ENCODE measurements at places on chromosomes 6 and 20. TPM values are rescaled to one million over a fixed set of nuclear protein-coding genes. Genes with fewer than 3 reads are reported as not detected.

- DNase-seq: no peak
Measured at GRCh38 chr20:3803854-3804253, 7.7 kb downstream of the CDC25B start.

DNA sequence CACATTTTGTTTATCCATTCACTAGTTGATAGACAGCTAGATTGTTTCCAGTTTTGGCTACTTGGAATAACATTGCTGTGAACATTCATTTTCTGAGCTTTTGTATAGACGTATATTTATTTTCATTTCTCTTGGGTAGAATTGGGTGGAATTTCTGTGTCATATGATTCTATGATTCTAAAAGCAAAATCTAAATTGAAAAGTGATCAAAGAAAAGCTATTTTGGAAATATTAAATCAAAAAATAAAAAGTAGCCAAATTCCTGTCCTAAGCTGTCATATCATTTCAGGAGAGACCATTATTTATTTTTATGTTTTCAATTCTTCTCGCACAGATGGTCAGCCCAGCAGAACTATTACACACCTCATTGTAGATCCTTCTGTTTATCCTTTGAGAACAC is 229.2 kb downstream of the COL12A1 start:
- no peak for DNase-seq

DNA sequence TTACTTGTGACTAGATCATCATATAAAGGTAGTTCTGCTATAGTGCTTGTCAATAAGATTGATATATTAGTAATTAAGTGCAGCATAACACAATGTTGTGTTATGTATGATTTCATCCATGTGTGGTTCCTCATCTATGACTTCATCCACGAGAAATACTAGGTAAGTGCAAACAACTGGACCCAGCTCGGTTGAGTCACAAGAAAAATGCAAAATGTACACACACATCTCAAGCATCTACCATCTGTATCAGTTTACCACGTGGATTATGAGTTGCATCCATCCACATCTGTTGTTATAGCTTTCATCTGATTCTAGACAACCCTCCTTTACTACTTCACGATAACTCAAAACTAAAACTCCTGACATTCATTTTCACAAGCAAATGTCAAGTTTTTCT is 517.0 kb upstream of the CITED2 start:
- no peak for DNase-seq

DNA sequence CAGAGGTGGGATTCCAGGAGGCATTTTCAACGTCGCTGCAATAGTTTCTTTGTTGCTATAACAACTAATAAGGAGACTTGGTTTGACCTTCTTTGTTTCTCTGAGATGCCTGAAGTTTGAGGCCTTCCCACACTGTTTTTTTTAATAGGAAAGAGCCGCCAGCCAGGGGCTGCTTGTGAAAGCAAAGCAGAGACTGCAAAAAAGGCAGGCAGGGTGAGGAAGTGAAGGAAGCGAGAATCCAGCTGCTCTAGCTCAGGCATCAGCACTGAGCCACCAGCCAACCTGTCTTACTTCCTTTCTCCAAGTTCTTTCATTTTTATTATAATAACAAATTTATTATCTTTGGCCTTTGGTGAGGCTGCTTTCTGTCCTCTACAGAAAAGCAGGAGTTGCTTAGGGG is 179.1 kb downstream of the DOK5 start:
- DNase-seq: no peak

DNA sequence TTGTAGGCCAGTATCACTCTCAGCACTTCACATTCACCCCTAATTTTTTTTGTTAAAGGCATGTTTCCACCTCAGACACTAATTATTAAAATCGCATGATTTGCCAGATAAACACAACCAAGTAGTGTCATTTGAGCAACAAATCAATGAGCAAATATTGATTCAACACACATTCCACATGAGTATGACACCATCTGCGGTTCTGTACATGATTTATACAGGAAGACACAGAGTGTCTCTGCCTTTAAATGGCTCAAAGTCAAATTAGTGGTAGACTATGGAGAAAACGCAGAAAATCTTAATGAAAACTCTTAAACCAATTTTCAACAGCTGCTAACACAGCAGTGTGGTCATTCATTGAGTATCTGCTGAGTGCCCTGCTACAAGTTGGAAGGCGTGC is 300.2 kb downstream of the SOX4 start:
- DNase-seq: no peak

DNA sequence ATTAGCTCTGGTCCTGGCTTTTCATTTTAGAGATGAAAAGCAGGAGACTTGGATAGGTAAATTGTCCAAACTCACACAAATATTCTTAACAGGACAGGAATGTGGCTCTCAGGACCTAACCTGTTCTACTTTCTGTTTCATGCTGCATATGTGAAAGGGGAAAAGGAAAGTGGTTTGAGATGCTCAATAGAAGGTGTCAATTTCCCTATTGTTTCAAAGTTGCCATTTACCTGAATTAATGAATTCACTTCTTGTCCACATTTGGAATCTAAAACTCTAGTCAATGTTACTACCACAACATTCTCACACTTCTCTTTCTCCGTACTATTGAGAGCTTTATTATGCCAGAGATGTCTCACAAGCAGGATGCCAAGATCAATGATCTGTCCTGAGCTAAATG is 4.8 kb upstream of the EFHC1 start:
- DNase-seq: no peak

DNA sequence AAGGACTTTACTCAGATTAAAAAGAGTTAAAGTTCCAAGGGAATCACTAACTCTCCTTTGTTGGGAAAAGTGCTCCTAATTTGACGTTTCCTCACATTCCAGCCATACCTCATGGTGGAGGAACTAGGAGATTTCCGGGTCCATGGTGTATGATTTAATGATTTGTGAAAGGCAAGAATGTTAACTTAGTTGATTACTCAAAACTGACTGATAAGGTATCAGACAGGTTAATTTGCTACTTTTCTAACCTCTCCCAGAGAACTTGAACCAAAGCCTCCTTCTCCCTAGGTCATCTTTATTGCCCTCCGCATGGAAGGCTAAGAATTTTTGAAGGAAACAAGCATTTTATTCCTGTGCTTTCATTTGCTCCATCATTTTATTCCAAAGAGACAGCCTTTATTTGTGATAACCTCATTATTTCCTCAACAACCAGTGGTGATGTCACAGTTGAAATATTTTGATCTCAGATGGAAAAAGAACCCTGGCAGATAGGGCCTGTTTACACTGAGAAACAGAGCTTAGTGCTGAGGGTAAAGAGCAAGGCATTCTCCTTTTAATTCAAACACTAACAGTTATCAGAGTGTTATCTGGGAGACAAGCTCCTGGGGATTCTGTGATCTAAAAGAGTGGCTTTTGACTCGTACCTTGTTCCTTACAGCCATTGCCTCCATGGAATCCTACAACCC is 57.4 kb upstream of the BMP2 start:
- no peak for DNase-seq

- DNase-seq: no peak
Measured at GRCh38 chr6:89942601-89943000, 48.3 kb downstream of the GJA10 start.

DNA sequence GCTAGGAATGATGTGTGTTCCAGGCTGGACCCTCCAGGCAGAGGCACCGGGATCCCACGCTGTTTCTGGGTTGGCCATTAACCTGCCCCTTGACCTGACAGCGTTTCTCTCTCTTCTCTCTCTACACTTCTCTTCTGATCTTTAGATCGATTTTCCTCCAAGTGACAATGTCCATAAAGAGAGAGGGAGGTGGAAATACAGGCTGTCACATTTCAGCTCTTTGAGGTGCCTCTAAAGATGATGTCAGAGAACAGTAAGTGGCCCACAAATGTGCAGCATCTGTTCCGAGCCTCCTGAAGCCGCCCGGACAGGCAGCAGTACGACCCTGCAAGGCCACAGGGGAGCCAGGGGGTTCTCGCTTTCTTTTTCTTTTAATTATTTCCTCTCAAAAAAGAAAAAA is 2.5 kb upstream of the SLCO4A1 start:
- DNase-seq: no peak

- DNase-seq: no peak
Measured at GRCh38 chr6:106397431-106397830, 36.9 kb downstream of the CRYBG1 start.

GRCh38 chr6:152170702-152171667 is 363.5 kb downstream of the ESR1 start:
- peak; percentile 93 for DNase-seq

GRCh38 chr6:44166591-44167184 is 8.1 kb downstream of the CAPN11 start:
- DNase-seq: no peak

- no peak for DNase-seq
Measured at GRCh38 chr6:32973144-32974015, 5.0 kb downstream of the BRD2 start.

DNA sequence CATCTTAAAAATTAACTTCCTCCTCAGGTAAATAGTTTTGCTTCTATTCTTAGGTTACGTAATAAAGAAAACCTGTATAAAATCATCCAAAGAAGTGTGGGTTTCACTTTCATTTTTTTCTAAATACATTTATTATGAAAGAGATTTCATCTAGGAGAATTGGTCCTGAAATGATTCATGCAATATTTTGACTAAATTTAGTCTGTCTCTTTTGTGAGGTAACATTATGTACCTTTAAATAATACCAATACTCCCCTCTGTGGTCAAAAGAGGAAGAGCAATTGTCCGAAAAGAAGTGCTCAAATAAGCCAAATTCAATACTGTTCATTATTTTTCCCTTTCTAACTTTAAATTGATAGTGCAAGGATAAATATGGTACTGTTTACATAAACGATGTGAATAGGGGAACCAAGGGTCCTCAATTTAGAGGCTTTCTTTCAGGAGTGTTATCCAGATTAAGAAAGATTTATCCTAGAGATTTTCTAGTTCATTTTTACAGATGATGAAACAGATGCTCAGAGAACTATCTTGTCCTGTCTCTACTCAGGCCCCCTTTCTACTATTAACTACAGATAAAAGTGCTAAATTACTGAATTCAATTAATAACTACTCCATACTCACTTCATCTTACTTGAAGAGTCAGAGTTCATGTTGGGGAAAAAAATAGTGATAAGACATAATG is 26.2 kb downstream of the CYP39A1 start:
- peak; percentile 44 for DNase-seq

DNA sequence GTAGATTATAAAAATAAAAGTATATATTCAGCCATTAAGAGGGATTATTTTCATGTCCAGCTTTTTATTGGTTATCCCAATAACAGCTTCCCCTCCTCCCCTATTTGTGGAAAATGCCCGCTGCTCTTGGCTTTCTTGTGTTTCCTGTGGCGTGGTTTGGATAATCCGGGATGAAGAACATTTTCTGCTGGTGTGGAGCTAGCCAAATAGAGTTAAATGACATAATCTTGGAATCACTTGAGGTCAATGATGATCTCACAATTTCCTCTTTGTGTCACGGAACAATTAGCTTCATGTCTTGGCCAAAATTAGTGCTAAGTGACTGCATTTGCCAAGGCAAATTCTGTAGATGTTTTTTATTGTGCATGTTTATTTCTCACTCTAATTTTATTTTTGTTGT is 394.0 kb downstream of the LAMA2 start:
- no peak for DNase-seq

DNA sequence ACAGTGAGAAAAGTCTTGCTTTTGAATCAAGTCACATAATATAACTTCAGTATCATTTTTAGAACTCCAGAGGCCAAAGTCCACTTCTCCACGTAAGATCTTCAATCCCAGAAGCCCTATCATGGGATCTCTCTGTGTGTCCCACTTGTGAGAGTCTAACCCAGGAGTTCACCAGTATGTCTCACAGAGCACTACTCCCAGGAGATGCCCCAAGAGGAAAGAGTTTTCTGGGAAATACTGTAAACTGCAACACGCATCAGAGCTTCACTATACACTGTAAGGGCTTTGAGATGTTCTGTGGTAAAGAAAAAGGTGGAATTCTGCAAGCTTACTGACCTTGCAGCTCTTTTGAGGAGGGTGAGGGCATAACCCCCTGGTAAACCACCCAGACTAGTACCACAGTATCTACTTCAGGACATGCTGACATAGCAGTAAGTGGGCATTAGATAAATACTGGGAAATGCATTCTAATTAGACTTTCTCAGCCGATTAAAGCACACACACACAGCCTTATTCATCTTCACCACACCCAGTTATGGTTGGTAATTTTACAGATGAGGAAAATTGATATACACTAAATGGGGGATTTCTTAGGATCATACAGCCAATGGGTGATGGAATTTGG is 12.3 kb downstream of the DCBLD1 start:
- DNase-seq: no peak

DNA sequence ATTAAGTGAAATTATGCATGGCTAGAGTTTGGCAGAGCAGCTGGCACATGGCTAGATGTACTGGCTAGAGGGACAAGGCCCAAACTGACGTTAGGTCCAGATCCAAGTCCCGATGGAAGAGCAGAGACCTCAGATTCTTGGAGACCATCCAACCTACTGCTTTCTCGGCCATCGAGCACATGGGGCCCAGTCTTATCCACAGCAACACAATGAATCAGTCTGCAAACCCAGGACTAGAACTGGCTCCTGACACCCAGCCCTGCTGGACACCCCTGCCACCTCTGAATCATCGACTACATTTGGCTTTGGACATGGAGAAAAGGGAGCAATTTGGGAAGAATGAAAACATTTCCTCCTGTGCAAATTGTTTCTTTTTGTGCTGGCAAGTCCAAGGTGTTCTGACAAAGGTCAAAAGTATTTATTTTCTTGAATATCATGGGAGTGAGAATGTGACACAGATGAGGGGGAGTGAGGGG is 23.9 kb upstream of the YWHAB start:
- no peak for DNase-seq

- peak; percentile 48 for DNase-seq
Measured at GRCh38 chr6:70725817-70726415, 58.2 kb downstream of the SMAP1 start.

GRCh38 chr20:44649976-44650375 is 1.5 kb downstream of the ADA start:
- no peak for DNase-seq

- DNase-seq: no peak
Measured at GRCh38 chr6:67694127-67694526, 941.0 kb upstream of the ADGRB3 start.

GRCh38 chr6:111231090-111231459 is 143.8 kb downstream of the SLC16A10 start:
- DNase-seq: no peak

DNA sequence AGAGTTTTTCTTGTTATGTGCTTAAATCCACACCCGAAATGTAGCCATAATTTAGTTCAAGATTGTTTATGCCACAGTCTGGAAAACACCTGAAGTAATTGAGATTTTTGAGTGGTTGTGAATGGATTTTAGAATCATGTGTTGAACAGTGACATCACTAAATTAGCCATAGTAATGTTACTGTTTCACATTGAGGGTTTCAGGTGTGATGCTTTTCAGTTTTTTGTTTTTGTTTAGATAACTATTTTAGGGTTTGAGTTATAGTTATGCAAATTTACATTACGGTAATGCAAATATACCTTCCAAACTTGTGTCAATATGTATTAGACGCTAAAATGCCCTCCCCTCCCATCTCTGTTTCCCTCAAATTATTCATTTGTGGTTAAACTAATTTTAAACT is 22.9 kb downstream of the QKI start:
- DNase-seq: no peak

- peak; percentile 92 for DNase-seq
Measured at GRCh38 chr6:155314773-155315515, 660 bp upstream of the TFB1M start.

The TNF gene
- total RNA-seq: not detected

The ECT2L gene
- total RNA-seq: not detected

The HLA-A gene
- total RNA-seq: 177 TPM

The LY6G6F gene
- not detected for total RNA-seq

The SLC22A2 gene
- total RNA-seq: 0.18 TPM

The SPATA25 gene
- total RNA-seq: 42.8 TPM

The GMPR gene
- 9.4 TPM for total RNA-seq

The PRICKLE4 gene
- total RNA-seq: 1.9 TPM

The TTI1 gene
- 19.0 TPM for total RNA-seq

The OR2H2 gene
- total RNA-seq: not detected

The MAP1LC3A gene
- 24.3 TPM for total RNA-seq

The ZNF165 gene
- total RNA-seq: 0.95 TPM

The BHLHE23 gene
- total RNA-seq: not detected

Data from cardiac muscle cell (in vitro differentiated cells and primary cell).